ENCODE measurements at places on chromosomes 12 and 14.
A peak's percentile ranks its signal among the peaks of the same experiment; 100 is the strongest.

DNA sequence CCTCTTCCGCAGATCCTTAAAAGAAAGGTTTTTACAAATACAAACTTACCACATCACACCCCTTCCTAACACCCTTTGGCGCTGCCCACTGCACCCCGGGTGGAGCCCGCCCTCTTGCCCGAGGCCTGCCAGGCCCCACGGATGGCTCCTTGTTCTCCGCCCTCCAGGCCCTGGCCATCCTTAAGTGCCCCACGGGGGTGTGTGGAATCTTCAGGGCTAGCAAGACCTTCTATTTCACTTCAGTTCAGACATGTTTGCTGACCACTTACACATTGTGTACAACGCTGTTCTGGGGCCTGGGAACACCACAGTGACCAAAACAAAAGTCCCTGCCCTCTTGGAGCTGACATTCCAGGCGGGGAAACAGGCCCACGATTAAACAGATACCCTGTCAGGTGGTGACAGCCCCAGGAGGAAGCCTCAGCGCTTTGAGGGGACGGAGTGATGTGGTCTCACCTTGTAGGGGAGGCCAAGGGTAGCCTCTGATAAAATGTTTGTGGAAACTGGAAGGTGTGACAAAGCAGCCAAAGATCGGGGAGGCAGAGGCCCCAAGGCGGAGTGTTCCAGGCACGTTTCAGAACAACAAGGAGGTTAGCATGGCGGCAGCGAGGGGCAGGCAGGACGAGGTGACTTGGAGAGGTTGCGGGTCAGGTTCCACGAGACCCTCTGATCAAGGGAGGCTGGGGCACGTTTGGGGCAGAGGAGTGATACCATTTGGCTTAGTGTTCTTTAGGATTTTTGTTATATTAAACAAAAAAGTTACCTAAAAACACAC is 27.0 kb downstream of the TPCN1 start:
- no peak for DNase-seq

- no peak for DNase-seq
Observed at GRCh38 chr14:68792979-68793733, at the start of gene ZFP36L1. Gene ZFP36L1 (minus strand): TSS chr14:68793067. CDS start chr14:68792938, 129 bp downstream.

- no peak for DNase-seq
Observed at GRCh38 chr14:53147208-53147607, 5.9 kb downstream of the DDHD1 start.

GRCh38 chr12:99042226-99042625 is 397.1 kb downstream of the APAF1 start:
- DNase-seq, result no peak

GRCh38 chr12:6084261-6084968 is 40.1 kb downstream of the VWF start:
- DNase-seq, result no peak

GRCh38 chr12:123131879-123132402 is 18.9 kb downstream of the PITPNM2 start:
- peak; percentile 99 for DNase-seq

DNA sequence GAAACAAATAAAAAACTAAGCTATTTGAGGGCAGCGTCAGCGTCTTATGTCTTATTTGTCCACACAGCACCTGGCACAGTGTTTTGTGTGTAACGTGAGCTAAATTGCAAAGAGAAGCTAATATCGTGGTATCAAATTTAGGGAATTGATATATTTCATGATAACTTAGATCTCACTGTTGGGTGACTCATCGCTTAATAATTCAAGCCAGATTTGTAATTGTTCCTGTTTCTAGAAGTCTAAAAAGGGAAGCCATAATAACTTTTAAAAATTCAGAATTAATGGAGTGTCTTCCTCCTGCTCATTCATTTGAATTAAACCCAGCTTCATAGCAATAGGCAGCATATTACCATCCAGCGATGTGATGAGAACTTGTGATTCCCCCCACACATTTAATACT is 214.7 kb downstream of the PDZRN4 start:
- DNase-seq, result no peak

- no peak for DNase-seq
Observed at GRCh38 chr12:74663958-74664357, 126.3 kb downstream of the ATXN7L3B start.

- DNase-seq, result no peak
Observed at GRCh38 chr12:26488351-26488750, 293.0 kb downstream of the SSPN start.

DNA sequence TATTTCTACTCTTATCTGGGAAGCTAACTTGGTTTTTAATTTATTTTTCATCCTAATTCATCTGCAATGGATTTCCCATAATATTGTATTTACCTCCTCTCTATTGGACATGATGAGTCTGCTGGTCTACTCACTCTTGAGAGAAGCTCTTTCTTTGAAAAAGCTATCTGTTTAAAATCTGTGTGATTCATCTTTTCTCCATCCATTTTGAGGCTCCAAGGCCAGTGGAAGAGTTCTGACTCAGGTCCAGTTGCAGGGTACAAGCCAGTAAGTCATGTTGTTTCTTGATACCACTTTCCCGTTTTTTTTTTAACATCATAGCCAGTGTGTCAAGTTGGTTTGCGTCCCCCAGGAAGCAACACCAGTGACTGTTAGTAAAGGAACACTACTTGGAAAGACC is 160.3 kb upstream of the BMP4 start:
- no peak for DNase-seq

GRCh38 chr14:32662211-32662610 is 276.5 kb upstream of the NPAS3 start:
- no peak for DNase-seq

- DNase-seq, result no peak
Observed at GRCh38 chr12:116441292-116441691, 117.9 kb upstream of the MAP1LC3B2 start.

DNA sequence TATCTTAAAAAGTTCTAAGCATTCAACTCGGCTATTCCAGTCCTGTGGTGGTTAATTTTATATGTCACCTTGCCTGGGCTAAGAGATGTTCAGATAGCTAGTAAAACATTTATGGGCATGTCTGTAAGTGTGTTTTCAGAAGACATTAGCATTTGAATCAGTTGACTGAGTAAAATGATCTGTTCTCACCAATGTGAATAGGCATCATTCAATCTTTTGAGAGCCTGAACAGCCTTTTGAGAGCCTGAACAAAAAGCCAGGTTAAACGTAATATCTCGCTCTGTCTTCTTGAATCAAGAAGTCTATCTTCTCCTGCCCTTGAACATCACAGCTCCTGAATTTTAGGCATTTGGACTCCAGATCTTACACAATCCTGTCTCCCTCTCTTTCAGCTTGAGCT is 1266.1 kb downstream of the LRFN5 start:
- DNase-seq, result peak; percentile 25

DNA sequence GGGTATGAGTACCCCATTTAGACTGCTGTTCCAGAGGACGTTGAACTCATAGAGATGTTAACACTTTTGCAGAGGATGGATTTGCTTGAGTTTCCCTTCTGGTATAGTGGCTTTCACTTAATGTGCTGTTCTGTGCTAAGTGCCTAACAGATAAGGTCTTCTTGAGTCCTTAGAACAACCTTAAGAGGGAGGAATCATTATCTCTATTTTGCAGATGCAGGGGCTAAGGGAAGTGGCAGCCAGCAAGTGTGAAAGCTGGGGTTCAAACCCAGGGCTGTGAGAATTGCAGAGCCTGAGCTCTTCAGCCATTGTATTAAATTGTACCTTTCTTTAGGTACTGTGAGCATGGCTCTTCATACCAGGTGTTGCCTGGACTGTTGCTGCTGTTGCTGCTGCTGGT is 122.1 kb upstream of the NRXN3 start:
- no peak for DNase-seq

DNA sequence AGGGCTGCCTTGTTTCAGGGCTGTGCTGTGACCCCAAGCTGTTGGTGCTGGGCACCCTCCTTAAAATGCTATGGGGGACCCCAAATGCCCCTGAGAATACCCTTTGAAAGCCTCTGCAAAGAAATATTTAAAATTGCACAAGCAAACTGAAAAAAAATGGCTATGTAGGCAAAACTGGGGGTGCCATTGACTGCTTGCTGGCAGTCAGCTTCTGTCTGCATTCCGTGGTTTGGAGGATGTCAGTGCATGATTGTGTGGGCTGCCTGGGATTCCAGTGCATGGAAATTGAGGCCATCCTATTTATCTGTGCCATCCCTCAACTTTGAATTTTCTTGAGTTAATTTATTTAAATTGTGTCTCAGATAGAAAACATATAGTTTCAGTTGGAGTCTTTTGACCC is 113.7 kb upstream of the RTL1 start:
- DNase-seq, result no peak

GRCh38 chr12:78568321-78569020 is 296.1 kb upstream of the SYT1 start:
- DNase-seq, result no peak

GRCh38 chr12:45183246-45183645 is 32.6 kb upstream of the ANO6 start:
- no peak for DNase-seq

- no peak for DNase-seq
Observed at GRCh38 chr12:75739912-75740311, 228.5 kb upstream of the KRR1 start.

- no peak for DNase-seq
Observed at GRCh38 chr12:50397117-50397650, 775 bp upstream of the FAM186A start.

DNA sequence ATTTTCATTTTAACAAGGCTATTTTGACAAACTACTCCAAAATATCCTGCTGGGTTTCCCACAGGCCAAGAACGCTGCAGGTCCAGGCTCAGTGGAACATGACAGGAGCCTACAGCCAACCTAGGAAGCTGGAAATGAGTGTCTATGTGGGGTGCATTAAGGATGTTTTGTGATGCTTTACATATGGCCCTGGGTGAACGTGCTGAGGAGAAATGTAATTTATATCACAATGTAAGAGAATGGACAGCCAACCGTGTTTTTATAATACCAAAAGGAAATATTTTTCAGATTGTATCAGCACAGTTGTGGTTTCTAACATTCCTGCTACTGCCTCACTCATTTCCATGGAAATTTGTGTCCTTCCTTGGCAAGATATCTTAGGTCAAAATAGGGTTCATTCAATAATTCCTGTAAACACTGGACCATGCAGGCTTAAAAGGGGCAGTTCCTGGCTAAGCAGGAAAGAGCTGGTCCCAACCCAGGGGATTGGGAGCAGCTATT is 51.5 kb downstream of the ST8SIA1 start:
- no peak for DNase-seq

DNA sequence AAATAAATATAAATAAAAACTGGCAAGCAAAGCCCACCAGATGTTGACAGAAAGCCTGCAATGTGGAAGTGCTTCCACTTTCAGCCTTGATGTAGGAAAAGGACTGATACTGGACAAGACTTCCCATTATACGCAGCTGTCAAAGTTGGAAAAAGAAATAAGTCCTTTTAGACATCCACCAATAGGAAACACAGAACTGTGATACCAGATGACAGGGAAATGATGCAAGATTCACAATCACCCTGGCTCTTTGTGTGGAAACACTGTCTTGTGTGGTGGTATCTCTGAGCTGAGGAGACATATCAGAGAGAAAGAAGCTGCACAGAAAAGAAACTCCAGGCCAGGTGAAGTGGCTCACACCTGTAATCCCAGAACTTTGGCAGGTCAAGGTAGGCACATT is 13.8 kb upstream of the METAP2 start:
- no peak for DNase-seq

- no peak for DNase-seq
Observed at GRCh38 chr14:104827177-104828055, 26.5 kb downstream of the ZBTB42 start.

GRCh38 chr14:92316176-92316575 is 6.8 kb upstream of the SLC24A4 start:
- DNase-seq, result no peak

DNA sequence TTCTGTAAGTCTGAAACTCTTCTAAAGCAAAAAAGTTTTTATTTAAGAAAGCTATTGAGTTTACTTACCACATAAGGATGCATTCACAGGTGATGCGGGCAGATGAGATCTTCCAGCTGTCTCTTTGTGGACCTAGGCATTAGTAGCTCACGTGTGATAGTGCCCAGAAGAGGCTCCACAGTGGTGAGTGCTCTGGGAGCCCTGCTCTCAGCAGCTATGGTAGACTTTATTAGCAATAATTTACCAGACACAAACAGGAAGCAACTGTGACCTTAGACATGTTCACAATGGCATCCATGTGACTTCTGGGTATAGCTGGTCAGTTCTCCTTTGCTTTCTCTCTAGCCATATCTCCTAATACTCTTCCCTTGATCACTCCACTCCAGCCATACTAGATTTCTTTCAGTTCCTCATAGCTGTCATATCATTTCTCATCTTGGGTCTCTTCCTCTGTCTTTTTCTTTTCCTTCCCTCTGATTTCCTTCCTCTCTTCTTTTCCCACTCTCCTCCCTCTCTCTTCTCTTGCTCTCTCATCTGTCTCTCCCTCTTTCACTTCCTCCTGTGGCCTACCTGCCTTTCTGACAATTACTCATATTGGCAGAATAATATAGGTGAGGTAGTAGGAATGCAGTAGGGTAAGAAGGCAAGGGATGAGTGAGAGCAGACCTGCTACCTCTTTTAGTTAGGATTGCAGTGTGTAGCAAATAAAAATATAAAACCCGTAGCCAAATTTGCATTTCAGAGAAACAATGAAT is 75.2 kb upstream of the SCAF11 start:
- DNase-seq, result no peak

DNA sequence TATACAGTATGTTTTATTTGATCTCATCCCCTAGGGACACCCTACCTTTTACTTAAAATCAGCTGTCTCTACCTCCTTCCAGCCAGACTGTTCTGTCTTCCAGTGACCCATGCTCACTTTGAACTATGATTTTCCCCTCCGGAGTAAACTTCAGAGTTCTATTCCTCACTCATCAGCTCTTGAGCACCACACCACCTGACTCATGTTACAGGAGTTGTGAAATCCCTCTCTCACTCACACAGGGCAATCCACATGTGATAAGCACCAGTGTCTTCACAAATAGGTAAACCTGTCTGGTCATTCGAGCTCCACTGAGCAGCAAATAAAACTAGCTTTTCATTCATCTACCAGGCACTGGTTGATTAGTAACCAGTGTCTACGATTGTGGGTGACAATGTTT is 177.3 kb upstream of the BMP4 start:
- DNase-seq, result no peak

DNA sequence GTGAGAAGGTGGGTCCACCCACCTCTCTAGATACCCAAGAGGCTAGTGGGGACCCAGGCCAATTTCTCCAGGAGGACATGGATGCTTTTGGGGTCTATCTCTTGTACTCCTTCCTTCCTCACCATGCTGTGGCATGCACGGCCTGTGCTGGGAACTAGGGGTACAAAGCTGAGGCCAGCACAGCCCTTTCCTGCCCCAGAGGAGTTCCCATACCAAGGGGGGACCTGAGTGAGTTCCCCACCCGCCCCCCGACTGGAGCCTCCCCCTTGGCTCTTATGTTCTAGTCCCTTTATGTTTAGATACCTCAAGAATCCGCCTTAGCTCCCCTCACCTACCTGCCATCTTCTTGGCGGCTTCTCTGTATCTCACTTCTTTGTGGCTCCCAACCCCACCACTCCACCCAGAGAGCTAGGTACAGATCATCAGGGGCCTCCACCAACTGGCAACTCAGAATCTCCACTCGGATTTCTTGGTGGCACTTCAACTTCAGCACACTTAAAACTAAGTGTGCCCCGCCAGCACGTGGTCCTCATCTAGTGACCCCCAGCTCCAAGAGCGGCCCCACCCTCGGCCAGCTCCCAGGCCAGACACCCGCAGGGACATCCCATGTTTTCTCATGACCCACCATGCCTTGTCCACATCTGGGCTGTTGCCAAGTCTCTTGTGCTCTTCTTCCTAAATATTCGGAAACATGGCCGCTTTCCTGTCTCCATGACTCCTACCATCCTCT is 115.2 kb upstream of the RTL1 start:
- no peak for DNase-seq
